ENCODE measurements at places on chromosomes 3 and 15.

DNA sequence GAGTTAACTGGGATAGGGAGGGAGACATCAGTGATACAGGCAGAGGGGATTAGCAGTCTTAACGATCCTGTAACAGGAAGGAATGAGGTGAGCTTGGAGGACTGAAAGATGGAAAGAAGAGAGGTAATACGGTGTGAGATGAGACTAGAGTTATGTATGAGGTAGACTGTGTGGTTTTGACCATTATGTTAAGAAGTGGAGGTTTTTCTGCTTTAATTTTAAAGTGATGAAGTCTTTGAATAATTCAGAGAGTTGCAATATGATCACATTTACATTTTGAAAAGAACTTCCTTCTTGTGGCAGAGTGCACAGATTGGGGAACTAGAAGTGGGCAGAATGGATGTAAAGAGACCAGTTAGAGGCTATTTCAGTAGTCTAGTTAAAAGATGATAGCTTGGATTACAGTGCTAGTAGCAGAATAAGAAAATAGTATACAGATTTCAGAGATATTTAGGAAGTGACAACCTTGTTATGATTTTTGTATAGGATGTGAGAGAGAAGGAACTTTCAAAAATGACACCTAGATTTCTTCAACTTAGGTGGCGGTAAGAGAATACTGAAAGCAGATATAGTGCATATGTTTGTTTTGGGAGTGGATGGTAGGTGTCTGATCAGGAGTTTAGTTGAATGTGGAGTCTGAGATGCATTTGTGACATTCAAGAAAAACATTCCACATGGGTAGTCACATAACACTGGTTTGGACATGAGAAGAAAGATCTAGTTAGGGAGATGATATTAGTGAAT, 40.5 kb downstream of the STT3B start:
- DNase-seq: no peak

DNA sequence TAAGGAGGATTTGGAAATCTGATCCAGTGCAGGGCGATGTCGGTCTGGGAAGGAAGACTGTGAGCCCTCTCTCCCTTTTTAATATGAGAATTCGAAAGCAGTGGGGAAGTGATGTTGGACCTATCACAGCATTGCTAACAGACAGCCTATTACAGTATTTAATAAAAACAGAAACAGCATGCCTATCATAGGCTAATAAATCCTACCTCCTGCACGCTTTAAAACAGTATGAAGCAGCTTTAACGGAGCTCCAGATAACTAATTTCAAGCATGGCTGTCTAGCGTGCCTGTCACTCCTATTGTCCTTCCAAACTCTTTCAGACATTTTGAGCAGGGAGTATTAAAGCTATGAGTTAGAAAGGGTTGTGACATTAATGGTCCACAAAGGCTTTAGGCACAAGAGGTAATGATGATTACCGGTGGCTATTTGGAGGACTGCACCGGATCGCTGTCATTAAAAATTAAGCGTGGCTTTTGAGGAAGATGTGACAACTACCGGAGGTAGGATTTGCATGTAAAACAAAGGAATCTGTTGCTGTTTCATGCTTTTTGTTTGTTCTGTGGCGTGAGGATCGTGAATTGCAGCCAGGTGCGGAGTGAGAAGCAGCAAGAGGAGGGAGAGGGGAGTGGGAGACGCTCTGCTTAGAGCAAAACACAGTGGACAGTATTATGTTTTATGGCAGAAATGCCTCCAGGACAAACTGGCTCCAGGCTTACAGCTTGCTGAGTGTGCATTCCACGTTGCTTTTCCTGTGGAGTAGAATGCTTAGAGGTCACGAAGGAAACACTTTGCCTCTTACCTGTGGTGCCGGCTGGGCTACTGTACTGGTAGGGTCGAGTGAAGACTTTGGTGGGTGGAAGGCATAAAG, at the start of gene KCNMB2:
Gene KCNMB2 (plus strand): TSS at position 226 of the 869 bp plus-strand sequence.
- no peak for DNase-seq

GRCh38 chr3:189937302-189938127, 183.2 kb downstream of the P3H2 start:
- no peak for DNase-seq

DNA sequence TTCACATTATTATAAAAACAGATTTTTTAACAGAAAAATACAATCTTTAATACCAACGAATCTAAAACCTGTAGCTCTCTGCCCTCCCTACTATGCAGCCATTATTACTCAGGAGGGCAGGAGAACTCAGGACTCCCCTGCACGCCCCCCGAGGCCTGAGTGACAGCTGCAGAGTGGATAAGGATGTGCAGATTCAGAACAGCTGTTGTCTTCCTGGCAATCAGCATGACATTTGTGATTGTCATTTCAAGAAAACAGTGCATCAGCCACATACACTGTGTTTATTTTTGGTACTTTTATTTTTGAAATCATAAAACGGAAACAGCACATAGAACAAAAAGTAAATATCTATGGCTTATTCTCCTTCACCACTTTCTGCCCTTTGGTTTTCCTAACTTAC, 450.8 kb downstream of the OCA2 start:
- no peak for DNase-seq

- no peak for DNase-seq
Observed at GRCh38 chr3:3560591-3561311, 238.5 kb upstream of the LRRN1 start.

DNA sequence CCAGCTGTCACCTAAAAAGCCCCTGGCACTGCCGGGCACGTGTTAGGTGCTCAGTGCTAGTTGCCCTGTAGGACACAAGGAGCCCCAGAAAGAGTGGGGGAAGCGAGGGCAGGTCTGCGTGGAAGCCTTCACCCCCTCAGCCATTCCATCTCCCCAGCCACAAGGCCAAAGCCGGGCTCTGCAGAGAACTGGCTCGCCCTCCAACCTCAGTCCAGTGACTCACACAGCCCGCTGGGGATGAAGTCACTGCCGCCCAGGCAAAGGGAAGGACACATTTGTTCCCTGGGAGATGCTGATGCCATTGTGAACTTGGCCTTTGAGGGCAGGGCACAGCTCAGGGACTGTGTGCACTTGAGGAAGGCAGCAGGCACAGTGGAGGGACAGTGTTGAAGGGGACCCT, 48.1 kb downstream of the IQSEC1 start:
- DNase-seq: no peak

Measured in T-helper 9 cell (primary cell).